ENCODE measurements at places on chromosomes 12 and 14.

DNA sequence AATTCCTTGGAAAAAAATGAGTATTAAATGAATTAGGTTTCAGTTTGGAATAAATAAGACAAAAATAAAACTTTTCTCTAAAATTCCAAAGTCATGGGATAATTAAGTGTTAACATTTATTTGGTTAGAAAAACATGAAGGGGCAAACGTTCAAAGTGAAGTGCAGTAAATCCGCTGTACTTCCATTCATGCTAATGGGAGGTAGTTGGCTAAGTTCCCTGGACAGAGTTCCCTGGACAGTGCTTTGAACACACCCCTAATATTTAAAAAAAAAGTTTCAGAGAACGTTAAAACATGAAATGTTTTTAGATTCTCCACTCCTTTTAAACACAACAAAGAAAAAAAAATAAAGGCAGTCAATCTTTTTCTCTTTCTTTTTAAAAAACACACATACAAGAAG is 16.3 kb downstream of the ALX1 start:
- DNase-seq = no peak

GRCh38 chr12:91347481-91348214 is 165.0 kb upstream of the DCN start:
- no peak for DNase-seq

DNA sequence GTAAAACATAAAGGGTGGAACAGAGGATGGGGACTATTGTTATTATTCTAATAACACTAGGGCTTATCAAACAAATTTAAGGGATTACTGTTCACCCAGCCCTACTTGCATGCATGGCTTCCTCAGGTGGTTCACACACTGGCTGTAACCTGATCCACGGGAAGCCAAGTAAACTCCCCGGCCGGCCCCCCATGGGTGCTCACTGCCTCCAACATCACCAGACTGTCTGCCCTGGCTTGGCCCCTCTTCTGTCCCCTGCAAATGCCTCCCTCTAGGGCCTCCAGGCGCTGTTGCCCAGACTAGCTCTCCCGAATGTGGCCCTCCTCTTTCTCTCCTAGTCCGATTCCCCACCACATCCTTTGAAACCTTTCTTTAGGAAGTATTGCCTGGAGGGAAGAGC is 18.6 kb downstream of the FAIM2 start:
- no peak for DNase-seq

DNA sequence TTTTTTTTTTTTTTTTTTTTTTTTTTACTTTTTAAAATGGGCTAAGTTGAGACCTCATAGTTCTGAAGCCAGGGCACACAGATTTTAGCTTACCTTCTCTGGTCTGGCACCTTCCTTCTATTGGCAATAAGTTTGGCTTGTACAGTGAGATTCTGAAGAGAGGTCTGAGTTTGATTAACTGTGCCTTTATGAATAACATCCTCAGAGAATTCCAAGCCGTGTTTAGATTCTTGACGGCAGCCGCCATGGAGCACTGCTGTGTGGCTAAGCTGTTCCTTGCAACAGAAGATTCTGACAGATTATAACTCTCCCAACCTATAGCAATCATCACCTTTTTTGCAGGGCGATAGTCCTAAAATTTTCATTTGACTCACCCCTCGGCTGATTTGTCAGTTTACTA is 354.9 kb upstream of the FAR2 start:
- DNase-seq = no peak

GRCh38 chr12:59383079-59383822 is 212.6 kb upstream of the SLC16A7 start:
- DNase-seq = no peak

- DNase-seq = no peak
These were observed 206.0 kb upstream of the DCN start for GRCh38 chr12:91388573-91388972.

DNA sequence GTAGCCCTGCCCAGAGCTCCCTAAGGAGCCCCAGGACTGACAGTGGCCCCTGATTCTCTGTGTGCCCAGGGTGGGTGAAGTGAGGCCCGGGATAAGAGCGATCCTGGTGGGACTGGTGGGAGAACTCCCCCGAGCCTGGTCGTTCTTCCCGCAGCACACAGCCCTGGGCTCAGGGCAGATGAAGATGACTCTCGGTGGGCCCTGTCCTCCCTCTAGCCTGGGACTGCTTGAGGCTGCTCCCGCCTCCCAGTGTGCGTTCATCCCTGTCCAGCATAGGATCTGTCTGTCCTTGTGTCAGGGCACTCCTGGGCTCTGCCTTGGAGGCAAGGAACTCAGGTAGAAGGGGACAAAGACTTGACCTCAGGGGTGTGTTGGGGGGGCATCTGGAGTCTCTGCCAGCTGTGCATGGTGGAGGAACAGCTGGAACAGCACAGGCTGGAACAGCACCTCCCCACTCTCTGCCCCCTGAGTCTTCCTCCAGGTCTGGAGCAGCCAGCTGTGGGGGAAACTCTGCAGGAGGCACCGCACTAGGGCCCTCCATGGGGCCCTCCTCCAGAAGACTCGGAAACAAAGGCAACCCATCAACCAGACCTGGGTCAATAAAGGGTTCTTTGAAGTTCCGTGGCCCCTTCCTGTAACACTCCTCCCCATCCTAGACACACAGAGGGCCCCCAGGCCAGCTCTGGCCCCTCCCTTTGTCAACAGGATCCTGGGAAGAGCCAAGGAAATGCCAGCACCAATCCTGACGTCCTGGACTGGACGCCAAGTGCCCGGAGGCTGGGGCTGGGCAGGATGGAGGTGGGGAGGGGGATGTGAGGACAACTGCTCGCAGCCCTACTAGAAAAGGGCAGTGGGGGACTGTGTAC is 15.9 kb downstream of the FAIM2 start:
- no peak for DNase-seq

DNA sequence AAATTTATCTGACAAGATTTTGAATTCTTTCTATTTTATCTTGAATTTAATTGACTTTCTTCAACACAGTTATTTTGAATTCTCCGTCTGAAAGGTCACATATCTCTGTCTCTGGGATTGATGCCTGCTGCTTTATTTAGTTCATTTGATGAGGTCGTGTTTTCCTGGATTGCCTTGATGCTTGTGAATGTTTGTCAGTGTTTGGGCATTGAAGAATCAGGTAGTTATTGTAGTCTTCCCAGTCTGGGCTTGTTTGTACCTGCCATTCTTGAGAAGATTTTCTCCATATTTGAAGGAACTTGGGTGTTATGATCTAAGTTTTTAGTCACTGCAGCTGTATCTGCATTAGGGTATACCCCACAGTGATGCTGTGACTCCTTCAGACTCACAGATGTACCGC is 315.8 kb upstream of the DDHD1 start:
- no peak for DNase-seq

- DNase-seq = peak; percentile 43
These were observed 4.4 kb downstream of the KRT86 start for GRCh38 chr12:52278575-52279421.

DNA sequence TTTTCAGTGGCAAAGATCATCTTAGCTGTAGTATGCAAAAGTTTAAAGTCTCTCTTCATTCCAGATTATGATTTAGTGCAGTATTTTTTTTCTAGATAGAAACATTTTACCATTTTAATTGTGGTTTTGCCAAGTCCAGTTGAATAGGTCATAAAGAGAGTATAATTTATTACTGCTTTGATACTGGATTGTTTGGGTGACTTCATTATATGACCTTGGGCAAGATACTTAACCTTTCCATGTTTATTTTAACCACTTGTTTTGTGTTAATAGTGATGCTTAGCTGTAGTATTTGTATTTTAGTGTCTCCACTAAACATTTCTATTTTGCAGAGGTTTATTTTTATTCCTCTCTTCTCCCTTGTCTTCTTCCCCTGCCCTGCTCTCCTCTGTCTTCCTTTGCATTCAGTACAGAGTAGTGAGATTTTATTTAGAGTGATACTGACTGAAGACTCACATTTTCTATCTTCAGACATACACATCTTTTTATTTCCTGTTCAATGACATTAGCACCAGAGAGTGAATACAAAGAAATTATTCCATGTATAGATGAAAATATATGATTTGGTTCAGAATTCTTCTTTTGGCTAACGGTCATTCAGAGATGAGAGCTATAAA is 215.2 kb downstream of the ERC1 start:
- DNase-seq = no peak

DNA sequence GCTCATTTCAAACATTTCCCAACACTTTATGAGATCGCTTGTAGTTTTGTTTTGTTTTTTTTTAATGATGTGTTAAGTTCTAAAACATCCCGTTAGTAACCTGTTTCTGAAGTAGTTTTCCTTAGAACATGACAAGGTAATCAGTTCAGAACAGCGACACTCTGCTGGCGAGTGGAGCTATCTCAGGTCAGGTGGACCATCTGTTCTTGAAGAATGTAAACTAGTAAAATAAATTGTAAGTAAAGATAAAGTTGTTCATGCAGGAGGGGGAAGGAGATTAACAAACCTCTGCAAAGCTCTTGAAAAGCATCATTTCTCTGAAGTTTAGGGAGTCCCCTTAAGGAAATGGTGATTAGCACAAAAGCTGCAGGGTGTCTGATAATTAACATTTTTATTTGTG is 71.9 kb upstream of the DACT1 start:
- no peak for DNase-seq

- DNase-seq = peak; percentile 95
These were observed 73.9 kb downstream of the SYT1 start for GRCh38 chr12:78938341-78939084.

- no peak for DNase-seq
These were observed 36.1 kb downstream of the DHX37 start for GRCh38 chr12:124952801-124953200.

DNA sequence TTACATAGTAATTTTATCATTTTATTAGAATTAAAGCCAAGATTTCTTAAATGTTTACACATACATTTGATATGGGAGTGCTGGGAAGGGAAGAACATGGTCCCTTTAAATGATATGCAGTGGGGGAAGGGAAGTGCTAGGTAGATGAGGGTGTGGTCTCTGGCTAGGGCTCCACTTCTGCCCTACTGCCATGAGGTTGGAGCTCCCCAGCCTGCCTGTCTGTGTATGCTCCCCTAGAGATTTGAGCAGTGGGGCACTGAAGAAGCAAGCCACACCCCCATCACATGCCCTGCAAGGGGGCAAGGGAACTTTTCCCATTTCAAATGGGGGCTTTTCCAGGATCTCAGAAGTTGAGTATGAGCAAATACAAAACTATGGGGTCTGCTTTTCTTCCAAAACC is 25.5 kb downstream of the CLECL1 start:
- no peak for DNase-seq

GRCh38 chr12:1801303-1801975 is 18.9 kb upstream of the LRTM2 start:
- no peak for DNase-seq

- no peak for DNase-seq
These were observed 25.4 kb upstream of the YY1 start for GRCh38 chr14:100213587-100213955.

- DNase-seq = peak; percentile 4
These were observed 1.3 kb downstream of the BAZ2A start for GRCh38 chr12:56628671-56629458.

DNA sequence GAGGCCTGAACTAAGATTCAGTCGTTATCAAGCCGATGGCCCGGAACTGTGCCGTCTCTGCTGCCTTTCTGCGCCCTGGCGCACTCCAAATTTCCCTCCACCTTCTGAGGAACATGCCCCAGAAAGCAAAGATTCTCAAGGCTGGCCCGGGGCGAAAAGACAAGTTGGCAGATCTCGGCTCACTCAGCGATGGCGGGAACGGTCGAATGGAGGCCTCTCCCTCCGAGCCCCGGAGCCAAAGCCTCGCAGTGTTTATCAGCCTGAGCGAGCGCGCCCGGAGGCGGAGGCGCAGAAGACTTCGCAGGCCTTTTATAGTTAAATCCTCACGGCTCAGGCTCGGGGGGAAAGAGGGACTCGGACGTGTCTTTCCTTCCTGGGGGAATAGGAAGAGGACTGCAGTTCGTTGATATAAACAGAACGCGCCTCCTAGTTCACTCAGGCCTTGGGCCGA is 5.6 kb downstream of the TBX5 start:
- no peak for DNase-seq

DNA sequence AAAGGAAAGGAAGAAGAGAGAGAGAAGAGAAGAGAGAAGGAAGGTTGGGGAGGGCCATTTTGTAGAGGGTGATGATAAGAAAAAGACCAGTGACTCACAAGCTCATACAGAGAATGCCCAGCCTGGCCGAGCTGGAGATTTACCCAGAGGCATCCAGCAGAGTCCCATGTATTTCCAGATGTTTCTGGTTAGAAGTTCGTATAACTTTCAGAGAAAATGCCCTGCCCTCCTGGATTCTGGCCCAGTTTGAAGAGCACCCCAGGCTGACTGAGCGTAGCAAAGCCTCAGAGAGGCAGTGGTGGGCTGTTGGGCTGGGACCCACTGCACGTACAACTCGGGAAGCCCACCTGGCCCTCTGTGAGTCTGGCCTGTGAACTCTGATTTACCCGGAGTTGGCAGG is 221.8 kb downstream of the SLC41A2 start:
- no peak for DNase-seq

DNA sequence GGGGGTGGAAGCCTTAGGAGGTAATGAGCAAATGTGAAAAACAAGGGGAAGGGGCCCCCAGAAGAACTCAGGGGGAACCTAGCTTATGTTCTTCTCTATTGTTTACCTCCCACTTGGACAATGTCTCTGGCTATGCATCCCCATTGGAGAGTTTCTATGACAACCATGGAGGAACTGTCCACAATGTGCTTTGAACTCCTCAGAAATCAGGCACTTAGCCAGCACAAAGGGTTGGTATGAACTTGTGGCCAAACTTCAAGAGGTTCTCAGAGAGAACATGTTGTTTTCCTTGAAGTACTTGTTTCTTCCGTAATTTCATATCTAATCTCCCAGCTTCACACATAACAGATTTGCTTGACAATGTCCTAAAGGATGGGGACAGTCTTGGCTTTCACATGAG is 202.8 kb upstream of the PELI2 start:
- DNase-seq = no peak

GRCh38 chr14:99119554-99120525 is 152.2 kb downstream of the BCL11B start:
- DNase-seq = no peak

- DNase-seq = no peak
These were observed 30.8 kb upstream of the ZFP36L1 start for GRCh38 chr14:68823434-68824206.

DNA sequence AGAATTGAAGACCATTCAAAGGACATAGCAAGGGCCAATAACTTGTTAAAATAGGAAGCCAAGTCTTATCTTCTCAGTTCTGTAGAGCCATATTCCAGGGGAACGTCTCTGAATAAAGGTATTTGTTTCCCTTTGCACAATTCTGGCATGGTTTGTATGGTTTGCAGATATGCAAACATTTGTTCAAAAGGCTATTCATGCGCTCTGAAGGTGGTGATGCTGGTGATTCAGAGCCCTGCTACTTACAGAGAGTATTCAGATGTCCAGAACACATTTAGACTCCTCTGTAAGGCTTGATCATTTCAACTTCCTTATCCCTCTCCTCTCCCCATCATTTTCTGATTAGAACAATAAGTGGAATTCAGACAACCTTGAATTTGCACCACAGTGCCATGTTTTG is 35.9 kb downstream of the SLC4A8 start:
- DNase-seq = no peak

DNA sequence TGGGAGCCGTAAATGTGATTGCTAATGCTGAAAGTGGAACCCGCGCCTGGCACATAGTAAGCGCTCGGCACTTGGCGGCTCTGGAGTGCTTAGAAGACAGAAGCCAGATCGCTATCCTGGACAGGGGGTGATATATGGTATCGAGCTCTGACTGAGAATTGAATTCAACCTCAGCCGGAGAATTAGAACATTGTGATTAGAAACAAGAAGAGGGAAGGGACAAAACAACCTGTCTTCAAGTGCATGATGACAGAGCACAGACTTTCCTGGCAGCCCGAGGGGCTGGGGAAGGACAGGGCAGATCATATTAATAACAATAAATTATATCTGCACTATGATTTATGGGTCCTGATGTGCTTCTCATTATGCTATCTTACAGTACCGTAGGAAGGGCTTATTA is 66.9 kb upstream of the TBX3 start:
- DNase-seq = no peak
